Activated CD8-positive, alpha-beta T cell treated with anti-CD3 and anti-CD28 coated beads for 36 hours (primary cell): ENCODE measurements at places on chromosomes 2 and 18.

DNA sequence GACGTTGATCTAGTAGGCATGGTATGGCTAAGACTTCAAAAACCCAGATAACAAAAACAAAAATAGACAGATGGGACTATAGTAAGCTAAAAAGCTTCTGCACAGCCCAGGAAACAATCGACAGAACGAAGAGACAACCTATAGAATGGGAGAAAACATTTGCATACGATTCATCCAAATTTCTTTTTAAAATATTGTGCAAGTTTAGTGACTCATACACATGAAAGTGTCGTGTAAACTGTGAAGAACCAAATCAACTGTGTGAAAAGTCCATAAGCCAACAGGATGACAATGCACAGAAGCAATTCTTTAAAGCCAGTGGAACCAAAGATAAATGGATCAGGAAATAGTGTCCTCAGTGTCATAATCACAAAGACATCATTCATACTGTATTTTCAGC, 671.1 kb downstream of the RNF144A start:
- no peak for DNase-seq

DNA sequence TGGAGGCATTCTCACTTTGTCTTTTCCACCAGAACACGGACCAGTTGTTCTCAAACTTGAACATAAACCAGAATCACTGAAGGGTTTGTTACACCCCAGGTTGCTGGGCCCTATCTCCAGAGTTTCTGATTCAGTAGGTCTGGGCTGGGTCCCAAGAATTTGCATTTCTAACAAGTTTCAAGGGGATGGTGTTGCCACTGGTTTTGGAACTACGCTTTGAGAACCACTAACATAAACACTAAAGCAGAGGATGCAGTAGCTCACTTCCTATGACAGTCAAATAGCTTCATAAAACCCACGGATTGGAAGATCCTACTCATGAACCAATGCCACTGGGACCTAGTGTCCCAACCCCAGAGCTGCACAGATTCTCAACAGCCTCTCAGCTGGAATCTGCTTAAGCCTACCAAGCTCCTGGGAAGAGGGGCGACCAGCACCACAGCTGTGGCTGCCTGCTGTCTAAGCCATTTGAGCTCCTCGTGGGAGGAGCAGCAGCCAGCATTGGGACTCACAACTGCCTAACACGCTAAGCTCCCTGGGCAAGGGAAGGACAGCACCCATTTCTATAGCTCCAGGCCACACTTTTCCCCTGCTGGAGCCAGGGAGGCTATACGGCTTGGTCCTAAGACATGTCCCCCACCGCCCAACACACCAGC, 62.5 kb downstream of the C1D start:
- DNase-seq = no peak

- DNase-seq = no peak
Measured at GRCh38 chr2:241005569-241005968, 7.2 kb downstream of the SNED1 start.

- peak; percentile 28 for DNase-seq
Measured at GRCh38 chr2:73111073-73112025, 1.4 kb downstream of the RAB11FIP5 start.

DNA sequence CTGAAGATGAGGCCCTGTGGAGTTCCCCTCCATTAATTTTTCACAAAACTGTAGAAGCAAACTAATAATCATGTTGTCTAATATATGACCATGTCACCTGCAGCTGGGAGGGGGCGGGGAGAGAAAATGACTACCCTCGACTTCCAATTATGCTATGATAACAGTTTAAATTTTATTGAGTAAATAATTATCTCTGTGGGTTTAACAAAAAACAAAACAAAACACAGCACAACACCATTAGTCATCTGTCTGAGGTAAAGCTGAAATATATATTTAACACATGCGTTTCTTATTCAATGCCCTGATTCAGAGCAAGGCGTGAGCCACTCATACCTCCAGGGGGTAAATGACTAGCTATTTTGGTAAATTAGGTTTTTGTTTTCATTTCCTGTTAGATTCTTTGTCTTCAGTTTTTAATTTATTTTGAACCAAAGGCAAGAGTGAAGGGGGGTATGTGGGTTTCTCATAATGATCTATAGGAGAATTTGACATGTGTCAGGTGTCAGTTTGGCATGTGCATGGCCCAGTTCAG, 77.4 kb upstream of the ZCCHC2 start:
- peak; percentile 11 for DNase-seq

GRCh38 chr2:98560256-98560771, 48.0 kb downstream of the COA5 start:
- DNase-seq = no peak

GRCh38 chr2:60499651-60500265, 53.7 kb downstream of the BCL11A start:
- no peak for DNase-seq

- no peak for DNase-seq
Measured at GRCh38 chr2:125559186-125559585, 1096.8 kb upstream of the GYPC start.

GRCh38 chr18:77651441-77651840, 401.8 kb downstream of the GALR1 start:
- DNase-seq = no peak

DNA sequence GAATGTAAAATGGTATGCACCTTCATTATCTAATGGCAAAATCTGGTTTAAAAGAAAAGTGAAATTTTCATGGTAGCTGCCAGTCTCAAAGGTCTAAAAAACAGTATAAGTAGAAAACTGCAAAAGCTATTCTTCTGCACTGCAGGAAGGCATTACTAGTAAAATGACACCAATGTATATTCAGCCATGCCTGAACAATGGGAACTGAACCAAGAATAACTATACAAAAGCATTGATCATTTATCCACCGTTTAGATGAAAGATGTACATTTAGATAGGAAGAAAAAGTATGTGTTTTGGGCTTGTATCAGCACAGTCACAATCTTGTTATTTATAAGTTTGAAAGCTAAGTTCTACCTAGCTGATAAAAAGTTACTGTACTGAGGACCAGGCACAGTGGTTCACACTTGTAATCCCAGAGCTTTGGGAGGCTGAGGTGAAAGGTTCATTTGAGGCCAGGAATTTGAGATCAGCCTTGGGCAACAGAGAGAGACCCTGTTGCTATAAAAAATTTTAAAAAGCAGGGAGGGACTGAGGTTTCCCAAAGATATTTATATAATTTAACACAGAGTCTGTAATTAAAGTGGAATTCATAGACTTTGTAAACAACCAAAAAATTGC, 163.1 kb upstream of the WDSUB1 start:
- no peak for DNase-seq

DNA sequence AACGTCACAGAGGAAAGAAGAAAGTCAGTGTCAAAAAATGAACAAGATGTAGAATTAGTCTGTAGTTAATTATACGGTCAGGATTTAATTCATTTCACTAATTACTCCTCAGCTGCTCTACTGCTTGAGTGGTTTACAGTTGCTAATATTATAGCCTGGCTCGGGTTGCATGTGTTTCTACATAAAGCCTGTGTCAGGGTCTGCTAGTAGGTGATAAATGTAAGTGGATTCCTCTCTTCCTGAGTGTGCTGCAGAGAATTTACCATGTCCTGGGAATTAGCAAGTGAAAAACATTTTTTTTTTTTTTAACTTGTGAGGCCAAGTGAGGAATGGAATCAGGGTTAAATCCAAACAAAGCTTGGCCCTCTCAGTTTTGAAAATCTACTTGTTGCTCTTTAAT, 622.6 kb downstream of the EPHA4 start:
- no peak for DNase-seq

- DNase-seq = no peak
Measured at GRCh38 chr2:220748875-220749479, 823.1 kb downstream of the EPHA4 start.

DNA sequence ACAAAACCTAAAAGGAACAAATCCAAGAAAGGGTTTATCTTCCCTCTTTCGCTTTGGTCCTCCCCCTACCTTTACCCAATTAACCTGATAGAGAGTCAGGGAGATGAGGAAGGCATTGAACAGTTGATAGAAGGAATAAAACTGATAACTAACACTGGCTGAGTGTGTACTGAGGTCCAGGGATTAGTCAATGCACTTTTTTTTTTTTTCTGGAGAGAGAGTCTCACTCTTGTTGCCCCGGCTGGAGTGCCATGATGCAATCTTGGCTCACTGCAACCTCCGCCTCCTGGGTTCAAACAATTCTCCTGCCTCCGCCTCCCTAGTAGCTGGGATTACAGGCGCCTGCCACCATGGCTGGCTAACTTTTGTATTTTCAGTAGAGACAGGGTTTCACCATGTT, 250.2 kb upstream of the CWC22 start:
- DNase-seq = no peak

- peak; percentile 94 for DNase-seq
Measured at GRCh38 chr2:25301453-25302352, 40.0 kb downstream of the DNMT3A start.

DNA sequence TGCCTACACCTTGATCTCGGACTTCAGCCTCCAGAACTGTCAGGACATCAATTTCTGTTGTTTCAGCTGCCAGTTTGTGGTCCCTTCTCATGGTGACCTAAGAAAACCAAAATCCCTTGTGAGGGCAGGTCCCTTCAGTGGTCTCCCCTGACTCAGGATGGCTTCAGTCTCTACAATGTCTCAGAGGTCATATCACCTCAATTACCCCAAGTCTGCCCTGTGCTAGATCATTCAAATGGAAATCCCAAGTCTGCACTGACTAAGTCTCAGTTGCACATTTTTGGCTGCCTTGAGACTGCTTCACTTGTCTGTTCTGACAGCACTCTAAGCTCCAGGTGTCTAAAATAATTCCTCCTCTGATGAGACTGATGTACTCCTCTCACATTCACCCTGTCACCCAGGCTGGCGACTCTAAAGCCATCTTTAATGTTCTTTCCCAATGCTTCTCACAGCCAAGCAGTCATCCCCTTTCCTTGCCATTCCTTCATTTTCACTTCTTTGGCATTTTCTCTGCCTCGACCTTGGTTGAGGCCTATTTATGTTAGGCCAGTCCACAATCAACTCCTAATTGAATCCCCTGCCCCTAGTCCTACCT, 470.8 kb downstream of the DLGAP1 start:
- DNase-seq = no peak

DNA sequence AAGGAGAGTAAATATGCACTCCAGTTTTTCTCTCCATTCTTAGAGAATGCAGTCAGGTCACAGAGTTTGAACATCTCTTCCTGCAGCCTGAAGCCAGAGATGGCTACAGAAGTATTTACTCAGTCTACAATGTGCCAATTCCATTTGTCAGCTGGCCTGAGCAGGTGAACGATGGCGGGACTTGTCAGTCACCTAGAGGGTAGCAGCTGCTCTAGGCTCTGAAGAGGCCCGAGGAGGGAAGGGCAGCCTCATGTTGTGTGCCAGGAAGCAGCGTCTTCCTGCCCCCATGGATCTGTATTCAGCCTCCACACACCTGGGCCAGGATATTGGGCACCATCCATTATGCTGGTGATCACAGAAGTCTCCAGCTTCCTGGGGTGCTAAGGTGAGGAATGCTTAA, 316.7 kb upstream of the CHAC2 start:
- no peak for DNase-seq

GRCh38 chr2:985317-985898, 34.8 kb downstream of the SNTG2 start:
- peak; percentile 45 for DNase-seq

DNA sequence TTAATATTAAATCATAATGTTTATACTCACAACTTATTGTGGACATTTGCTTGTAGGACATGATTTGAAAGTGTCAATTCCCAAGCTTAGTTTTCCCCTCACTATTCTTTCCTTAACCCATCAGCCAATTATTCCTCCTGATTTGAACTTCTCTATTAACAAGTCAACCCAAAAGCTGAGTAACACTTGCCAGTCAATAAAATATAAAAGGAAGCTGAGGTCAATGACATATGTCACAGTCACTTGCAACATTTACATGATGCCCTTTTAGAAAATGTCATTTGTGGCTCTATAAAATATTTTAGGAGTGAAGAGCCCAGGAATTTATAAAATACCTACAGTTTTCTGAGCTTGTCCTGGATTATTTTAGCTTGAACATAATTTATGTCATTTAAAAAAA, 7.2 kb downstream of the CCDC68 start:
- no peak for DNase-seq

DNA sequence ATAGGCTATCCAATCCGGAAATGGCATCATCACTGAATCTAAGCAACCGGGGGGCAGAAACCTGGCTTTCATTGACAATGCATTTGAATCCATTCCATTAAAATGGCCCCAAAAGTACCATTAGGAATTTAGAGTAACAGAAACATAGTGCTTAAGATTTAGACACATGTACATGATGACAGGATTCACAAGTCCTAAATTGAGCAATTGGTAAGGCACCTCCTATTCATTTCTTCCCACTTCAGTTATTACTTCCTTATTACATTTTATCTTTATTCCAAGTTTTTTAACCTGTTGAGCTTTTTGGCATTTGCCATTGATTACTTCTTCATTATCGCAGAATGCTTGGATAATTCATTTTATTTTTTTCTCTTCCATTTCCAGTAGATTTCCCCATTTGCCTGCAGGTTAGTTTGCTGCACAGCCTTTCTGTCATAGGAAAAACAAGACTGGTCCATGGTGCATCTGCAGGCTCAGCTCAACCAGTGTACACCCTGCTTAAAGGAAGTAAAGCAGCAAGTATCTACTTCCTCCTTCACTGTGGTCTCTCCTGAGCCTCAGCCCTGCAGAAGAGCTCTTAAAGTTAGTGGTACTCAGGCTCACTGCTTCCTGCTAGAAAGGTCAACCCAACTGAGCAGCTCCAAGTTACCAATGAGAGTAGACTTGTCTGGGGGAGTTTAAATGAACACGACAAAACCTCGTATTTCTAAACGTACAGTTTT, 89.2 kb downstream of the DOCK10 start:
- DNase-seq = peak; percentile 71

DNA sequence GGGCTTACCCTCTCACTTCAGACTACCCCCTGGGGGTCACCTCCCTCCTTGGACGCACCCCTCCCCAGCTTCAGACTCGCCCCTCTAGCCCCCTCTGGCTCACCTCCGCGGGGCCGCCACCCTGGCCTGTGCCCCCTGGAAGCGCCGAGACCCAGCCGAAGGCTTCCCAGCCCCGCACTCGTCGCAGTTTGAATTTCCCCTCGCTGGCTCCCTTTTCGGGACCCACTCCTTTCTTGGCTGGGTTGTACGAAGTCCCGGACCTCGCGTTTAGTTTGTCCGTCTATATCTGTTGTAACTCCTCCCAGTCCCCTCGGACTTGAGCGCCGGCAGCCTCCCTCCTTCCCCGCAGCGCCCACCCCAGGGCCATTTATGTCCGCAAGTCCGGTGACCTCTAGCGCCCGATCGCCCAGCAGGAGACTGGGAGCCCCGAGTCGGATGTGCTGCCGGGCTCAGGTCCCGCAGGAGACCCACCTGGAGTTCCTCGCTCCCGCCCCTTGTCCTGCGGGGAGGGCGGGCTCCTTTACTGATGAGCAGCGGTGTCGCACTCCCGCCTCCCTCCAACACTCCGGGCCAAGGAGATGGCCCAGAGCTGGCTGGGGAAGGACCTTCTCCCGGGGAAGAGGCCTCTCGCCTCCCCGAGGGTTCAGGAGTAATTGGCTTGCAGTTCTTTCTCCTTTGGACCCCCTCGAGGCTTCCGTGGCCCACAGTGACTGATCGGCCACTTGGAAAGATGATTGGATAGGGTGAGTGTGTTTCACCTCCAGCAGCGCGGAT, 692 bp upstream of the RAX start:
- DNase-seq = no peak
